ENCODE measurements at places on chromosomes 2 and 18.
A peak's percentile ranks its signal among the peaks of the same experiment; 100 is the strongest.

- no peak for DNase-seq
These were observed 255.9 kb downstream of the AGAP1 start for GRCh38 chr2:235749771-235750160.

- peak; percentile 6 for DNase-seq
These were observed 456.7 kb upstream of the HS6ST1 start for GRCh38 chr2:128775217-128775913.

- no peak for DNase-seq
These were observed 87.3 kb downstream of the BABAM2 start for GRCh38 chr2:27977731-27978312.

- DNase-seq = no peak
These were observed 26.2 kb upstream of the LOXHD1 start for GRCh38 chr18:46683252-46683651.

- no peak for DNase-seq
These were observed 28.8 kb upstream of the FBXO11 start for GRCh38 chr2:47935071-47935470.

DNA sequence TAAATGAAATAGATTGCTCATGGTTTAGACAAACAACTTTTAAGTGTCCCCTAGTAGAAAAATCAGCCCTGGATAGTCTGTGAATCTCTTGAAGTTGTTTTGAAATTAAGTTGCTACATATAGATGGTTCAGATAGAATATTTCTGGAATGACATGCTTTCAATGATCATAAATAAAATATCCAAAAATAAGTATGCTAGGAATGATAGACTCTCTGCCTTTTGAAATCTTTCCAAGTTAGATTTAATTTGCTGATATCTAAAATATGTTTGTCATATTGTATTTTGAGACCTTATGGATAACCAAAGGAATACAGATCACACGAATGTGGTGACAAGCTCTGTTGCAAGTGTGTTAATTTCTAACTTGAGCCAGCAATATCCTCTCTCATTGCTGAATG, 488.7 kb downstream of the THSD7B start:
- no peak for DNase-seq

DNA sequence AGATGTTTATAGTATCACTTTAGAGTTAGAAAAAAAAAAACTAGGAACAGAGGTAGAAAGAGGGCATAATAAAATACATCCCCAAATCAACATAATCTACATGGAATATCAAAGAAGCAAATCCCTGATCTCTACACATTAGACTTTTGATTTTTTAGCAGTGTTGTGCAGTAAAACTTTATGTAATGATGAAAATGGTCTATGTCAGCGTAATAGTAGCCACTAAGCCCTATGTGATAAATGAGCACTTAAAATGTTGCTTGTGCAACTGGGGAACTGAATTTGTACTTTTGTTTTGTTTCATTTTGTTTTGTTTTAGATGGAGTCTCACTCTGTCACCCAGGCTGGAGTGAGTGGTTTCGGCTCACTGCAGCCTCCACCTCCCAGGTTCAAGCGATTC, 36.3 kb downstream of the LNPK start:
- DNase-seq = no peak

DNA sequence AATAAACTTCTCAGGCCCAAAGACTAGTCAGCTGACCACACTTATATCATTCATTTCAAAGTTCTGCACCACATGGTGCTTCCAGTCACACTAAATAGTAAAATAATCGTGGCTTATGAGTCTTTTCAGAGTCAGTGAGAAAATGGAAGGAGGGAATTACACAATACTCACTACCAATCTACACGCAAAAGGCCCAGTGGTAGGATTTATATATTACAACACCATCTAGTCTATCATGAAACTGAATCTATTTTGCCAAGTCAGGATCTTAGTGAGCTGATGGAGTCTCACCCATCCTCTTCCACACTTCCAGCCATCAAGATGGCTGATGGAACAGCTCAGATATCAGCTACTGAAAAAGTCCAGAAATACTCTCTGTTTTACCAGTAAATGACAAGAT, 21.9 kb downstream of the INO80D start:
- DNase-seq = no peak

- no peak for DNase-seq
These were observed 59.0 kb downstream of the TMEM247 start for GRCh38 chr2:46538393-46538792.

- peak; percentile 23 for DNase-seq
These were observed 97.7 kb downstream of the GYPC start for GRCh38 chr2:126753501-126754212.

DNA sequence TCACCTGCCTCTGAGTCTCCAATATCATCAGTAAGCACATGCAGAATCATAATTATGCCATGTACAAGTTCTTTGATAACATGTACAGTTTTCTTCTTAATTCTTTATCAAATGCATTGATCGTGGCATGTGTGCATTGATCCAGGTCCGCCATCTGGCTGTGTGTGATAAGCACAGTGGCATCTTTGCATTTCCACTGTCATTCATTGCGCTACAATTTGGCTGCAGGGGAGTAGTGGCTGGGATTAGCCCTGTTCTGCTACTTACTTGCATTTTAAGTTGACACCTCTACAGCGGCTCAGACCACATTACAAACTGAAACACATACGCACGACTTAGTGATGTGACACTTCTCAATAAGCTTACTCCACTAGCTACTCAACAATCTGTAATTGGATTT, 83.6 kb upstream of the OTX1 start:
- no peak for DNase-seq

GRCh38 chr2:162065767-162066166, 8.2 kb downstream of the DPP4 start:
- DNase-seq = no peak

DNA sequence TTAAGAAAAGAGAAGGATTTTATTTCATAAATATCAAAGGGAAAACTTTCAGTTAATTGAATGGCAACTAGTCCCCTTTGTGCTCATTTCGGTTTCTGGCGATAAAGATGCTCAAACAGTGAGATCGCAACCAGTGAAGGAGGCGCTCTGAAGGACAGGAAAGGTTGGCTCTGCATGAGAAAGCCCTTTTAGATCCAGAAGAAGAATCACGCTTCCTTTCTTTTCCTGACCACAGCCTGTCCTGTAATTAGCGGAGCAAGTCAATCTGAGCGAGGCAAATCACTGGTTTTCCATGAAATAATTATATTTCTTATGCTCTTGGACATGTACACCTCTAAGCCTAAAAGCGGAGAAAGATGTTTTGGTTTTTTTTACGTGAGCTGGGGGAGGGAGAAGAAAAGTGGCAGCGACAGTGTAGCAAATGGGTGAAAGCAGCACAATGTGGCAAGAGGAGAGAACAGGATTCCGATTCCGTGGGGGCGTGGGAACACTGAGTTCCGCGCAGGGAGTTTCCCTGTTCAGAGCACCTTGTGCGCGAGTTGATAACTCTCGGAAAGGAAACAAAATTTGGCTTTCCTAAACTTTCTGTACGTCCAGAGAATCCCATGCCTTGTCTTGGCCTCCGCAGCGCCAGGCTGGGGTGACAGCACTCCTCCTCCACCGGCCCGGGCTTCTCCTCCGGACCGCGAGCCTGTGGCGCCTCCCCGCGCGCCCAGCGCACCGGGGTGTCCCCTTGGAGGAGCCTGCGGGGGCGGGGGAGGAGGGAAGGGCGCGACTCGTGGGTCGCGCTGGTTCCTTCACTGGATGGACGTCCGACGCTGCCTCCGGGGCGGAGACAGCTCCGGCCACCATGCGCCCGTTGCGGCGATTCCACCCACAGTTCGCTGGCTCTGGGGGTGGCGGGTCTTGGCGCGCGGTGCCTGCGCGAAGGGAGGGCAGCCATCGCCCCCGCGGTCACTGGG, 620 bp upstream of the SLC9A2 start:
- no peak for DNase-seq

- no peak for DNase-seq
These were observed 25.7 kb downstream of the TUBB6 start for GRCh38 chr18:12333506-12334290.

DNA sequence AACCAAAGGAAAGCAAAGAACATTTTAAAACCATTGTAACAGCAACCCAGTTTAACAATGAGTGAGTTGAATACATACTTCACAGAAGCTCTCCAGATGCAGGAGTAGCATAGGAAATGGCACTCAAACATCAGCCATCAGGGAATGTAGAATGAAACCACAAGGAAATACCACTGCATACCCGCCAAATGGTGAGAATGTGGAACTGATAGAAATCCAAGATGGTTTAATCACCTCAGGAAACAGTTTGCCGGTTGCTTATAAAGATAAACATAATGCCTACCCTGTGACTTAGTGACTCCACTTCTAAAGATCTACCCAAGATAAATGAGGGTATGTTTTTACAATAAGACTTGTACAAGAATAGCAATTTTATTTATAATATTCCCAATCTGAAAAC, 132.0 kb downstream of the GALNT1 start:
- DNase-seq = no peak

- DNase-seq = no peak
These were observed 248.1 kb downstream of the ASXL3 start for GRCh38 chr18:33826151-33826550.

GRCh38 chr18:10386956-10387355, 67.5 kb upstream of the APCDD1 start:
- DNase-seq = no peak

- DNase-seq = no peak
These were observed 284.6 kb upstream of the LRP1B start for GRCh38 chr2:142415461-142415860.

GRCh38 chr18:37476182-37476581, 89.4 kb downstream of the CELF4 start:
- DNase-seq = peak; percentile 68

- peak; percentile 85 for DNase-seq
These were observed 127.6 kb upstream of the TWIST2 start for GRCh38 chr2:238720232-238720672.
